ENCODE measurements at places on chromosomes 16 and 17.
A peak's percentile ranks its signal among the peaks of the same experiment; 100 is the strongest.

- peak; percentile 10 for DNase-seq
Measured at GRCh38 chr17:19238167-19238505, 970 bp downstream of the EPN2 start.

DNA sequence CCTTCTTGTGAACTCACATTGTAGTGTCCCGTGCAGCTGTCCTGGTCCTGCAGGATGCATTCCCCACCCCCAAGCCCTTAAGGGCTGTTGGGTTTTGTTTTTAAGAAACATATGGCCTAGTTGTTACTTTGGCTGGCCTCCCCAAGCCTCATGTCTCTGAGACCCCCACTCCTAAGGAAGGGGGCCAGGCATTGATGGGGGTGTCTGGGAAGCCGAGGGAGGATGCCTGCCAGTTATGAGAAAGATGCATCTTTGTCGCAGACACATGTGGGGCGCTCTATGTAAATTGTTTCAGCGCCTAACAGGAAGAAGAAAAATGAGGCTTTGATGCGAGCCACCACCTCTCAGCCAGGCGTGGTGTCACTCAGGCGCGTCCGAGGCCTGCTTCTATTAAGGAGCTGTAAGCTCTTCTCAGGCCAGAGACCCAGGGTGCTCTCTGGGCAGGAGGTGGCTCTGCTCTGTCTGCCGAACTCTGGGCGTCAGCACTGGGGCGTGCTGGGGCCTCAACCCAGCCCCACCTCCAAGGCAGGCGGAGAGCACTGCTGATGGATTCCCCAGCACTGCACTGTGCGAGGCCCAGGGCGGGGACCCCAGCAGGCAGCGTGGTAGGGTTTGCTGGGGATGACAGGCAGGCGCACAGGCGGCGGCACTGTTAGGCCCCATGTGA, 70.6 kb downstream of the SREBF1 start:
- no peak for DNase-seq

- peak; percentile 48 for DNase-seq
Measured at GRCh38 chr17:41329279-41329948, 13.9 kb upstream of the KRTAP17-1 start.

- no peak for DNase-seq
Measured at GRCh38 chr16:50316848-50317630, 50.7 kb downstream of the ADCY7 start.

GRCh38 chr16:70018254-70018653, 67.1 kb downstream of the CLEC18A start:
- no peak for DNase-seq

DNA sequence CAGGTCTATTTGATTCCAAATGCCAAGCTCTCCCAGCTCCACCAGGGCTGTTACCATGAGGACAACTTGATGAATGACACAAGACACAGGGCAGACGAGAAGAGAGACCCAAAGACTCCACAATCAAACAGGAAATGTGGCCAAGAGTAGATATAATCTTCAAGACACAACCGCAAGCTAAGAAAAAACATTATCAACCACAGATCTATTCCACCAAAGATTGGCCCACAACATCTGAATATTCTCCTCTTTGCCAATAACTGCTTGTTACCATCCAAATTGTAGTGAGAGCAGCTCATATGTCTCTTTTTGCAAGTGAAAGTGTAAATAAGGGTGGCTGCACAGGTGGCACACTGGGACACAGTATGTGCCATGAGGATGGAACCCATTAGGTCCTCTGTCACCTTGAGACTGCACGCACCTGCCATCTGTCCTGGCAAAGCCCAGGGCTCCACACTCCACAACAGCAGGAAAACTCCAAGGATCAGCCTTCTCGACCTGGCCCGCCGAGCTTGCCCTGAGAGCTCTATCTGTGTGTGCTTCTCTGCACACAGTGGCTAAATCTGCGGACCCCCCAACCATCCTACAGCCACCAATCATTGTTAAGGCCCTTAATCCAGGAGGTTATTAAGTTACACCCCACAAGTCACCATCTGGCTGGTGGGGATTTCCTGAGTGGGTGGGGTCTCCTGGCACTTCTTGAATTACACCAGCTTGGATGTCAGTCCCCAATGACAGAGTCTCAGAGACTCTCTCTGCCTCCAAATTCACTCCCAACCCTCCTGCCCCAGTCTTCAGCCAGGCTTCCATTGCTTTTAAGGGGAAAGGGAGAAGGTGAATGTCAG, 50.5 kb downstream of the DYNLRB2 start:
- no peak for DNase-seq

DNA sequence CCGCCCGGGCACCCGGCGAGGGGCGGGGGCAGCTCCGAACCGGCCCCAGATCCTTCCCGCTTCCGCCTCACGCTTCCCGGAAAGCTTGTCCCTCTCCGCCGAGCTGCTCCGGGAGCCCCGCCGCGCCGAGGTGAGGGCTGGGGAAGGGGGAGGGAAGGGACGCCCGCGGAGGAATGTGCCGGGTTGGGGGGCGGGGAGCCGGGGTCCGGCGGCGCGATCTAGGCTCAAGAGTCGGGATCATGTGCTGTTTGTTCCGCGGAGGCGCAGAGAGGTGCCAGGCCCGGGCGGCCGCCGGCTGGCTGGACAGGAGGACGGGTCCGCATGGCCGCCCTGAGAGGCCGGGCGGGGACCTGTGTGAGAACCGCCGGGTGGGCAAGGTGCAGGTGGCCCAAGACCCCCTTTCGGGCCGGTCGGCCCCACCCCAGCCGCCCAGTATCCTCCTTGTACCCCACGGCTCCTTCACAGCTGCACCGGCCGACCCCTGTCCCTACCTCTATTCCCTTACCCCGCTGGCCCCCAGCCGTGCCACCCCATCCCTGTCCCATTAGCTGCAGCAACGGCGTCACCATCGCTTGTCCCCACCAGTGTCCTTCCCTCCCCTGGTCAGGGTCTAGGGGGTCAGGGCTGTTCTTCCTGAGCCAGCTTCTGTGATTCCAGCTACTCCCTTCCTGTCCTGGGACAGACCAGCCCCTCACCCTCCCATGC, 429 bp downstream of the KIF1C start:
- no peak for DNase-seq

DNA sequence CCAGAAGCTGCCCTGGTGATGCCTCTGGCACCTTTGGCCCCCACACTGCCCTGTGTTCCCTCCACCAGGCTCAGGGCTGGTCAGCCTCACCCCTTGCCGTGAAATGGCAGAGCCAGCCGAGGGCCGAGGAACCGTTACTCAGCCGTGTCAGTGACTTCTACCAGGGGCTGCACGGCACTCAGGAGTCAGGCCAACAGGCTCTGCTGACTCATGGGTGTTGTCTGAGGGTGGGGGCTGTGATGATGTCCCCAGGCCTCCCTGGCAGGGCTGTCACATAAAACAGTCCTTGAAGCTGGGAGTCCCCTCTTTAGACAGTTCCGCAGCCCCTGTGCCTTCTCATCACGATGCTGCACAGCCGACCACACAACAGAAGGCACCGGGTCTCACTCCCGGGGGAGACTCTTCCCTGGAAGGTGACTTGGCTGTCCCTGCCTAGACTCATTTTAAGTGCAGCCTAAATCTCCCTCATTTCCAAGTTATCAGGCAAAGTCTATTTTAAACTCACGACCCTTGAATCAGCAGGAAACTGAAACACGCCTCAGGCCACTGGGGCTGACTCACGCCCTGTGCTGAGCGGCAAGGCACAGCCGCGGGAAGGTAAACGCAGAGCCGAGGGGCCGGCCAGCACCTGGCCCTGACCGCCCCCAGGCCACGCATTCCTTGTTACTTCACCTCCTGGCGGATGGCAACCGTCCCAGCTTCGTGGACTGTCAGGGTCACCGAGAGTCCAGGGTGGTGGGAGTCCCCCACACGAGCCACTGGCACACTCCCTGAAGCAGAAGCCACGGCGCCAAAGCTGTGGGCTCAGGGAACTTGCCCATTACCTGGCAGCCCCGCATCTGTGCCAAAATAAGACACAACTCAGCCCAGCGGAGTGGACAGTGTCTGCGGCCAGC, 102.6 kb downstream of the ZNF778 start:
- DNase-seq: peak; percentile 35

DNA sequence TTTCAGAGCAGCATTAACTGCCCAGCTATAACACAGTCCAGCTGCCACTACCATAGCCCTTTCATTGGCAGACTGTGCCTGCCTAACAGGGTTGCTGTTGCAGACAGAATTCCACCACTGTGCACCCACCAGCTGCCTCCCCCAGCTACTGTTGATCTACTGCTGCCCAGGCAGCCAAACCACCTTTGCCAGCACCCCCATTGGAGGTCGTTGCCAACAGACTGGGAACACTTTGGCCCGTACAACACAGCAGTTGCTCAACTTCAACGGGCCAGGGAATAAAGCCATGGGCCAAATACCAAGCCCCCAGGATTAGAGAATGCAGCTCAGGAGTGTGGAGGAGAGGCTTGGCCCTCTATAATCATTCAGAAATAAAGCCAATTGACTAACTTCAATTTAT, 473.6 kb downstream of the CDH11 start:
- no peak for DNase-seq

DNA sequence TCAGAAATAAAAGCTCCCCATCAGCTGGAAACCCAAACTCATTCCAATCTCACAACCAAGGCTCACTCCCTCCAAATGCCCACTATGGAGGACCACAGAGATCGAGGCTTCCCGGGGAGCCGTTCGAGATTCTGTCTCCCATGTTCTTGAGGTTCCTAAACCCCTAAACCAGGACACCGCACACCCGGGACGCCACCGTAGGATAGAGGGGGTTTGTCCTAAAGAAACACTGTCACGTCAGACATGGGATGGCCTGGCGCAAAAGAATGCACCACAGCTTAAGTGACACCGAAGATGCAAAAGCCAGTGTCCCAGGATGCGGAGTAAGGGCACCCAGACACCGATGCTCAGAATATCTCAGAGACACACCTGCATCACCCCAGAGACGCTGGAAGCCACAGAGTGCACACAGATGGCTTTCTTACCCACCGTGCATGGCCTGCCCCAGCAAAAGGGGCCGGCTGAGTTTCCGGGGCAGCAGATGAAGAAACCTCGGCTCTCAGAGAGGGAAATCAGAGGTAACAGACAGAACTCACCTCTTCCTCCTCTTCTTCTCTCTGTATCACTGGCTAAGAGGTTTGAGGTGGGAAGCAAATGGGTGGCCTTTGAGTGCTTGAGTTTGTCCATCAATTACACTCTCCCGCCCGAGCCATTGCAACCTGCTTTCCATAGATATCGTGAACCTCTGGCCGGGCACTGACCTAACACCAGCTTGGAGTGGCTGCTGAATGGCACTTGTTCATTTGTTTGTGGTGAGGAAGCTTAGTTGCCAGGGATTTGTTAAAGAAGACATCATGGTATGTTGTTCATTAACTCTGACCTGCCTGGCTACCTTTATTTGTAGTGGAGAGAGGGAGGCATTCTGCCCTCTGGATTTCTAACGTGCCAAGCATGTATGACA, 65.1 kb upstream of the TNRC6C start:
- DNase-seq: no peak

DNA sequence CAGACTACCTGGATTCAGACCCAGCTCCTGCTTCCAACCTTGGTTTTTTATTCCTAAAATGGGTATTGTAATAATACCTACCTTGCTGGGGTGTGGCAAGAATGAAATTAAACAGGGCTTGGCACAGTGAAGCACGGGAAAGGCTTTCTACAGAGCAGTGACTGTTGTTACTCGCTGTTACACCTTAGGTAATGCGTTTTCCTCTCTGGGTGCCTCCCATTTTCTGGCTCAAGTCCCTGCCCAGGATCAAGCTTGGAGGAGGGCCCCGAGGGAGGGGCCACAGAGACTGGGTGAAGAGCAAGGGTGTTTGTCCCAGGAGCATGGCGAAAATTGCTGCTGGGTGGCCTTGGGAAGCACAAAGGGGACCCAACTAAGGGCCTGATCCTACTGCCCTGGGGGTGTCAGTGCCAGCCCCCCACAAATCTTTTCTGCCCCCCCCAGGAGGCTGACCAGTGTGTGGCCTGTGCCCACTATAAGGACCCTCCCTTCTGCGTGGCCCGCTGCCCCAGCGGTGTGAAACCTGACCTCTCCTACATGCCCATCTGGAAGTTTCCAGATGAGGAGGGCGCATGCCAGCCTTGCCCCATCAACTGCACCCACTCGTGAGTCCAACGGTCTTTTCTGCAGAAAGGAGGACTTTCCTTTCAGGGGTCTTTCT, 13.3 kb downstream of the MIEN1 start:
- no peak for DNase-seq

- no peak for DNase-seq
Measured at GRCh38 chr16:31409433-31409832, 16.3 kb downstream of the ITGAD start.

DNA sequence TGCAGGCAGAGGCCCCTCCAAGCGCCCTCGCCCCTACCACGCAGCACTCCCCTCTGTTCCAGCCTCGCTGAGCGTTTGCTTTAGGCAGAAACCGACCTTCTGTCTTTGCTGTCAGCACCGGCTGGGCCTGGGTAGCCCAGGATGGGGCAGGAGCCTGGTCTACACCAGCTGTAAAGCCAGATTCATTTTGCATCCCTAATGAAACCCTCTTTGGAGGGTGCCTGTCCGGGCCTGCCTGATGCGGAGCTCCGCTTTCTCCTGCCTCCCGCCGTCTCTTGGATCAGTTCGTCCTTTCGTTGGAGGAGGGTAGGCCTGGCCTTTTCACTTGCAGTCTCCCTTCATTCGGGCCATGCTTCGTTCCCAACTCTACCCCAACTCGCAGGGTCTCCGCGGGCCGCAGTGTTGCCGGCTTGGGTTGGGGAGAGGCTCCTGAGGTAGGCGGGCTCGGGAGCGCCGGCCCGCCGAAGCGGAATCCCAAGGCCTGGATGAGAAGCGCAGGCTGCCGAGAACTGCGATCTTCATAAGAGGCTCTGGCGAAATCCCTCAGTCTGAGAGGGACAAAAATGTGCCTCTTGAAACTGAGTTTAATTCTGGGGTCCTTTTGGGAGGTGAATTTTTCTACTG, 4.8 kb upstream of the HOXB8 start:
- no peak for DNase-seq

GRCh38 chr17:77948690-77949114, 9.8 kb upstream of the TNRC6C start:
- peak; percentile 66 for DNase-seq

GRCh38 chr16:78154729-78155461, 55.4 kb downstream of the WWOX start:
- no peak for DNase-seq

Measured in COLO829 (cell line).